ENCODE measurements at places on chromosomes 6 and 20.
A peak's percentile ranks its signal among the peaks of the same experiment; 100 is the strongest.

DNA sequence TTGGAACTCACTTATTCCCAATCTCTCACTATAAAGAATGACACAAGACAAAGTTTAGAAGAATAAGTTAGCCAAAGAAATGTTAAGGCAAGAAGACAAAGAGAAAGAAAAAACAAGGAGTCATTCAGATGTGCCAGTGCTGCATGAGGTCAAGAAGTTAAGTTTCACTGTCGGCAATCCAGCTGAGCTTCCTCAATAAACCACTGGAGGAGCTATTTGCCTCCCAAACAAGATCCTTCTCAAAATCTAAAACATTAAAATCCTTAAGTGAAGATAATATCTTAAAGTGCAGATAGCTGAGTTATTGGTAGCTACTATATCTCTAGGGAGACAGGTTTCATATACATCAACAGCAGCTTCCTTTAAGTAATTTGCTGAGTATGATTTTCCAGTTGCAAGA, 512.3 kb downstream of the HDGFL1 start:
- DNase-seq = no peak

DNA sequence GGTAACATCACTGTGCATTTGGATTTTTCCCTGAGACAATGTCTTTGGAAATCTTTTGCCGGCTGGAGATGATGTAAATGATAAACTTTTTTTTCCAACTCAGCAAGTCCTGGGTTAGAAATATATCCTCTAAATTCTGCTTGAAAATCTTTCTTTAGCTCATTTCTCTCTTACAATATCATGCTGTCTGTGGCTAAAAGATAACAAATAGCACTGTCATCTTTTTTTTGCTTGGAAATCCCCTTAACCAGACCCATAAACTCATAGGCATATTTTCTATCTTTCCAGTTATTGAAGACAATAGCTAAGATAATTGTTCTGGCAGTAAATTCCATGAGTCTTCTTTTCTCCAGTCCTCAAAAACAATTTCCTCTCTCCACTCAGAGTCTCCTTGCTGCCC, 481.5 kb downstream of the NKAIN2 start:
- DNase-seq = no peak

- no peak for DNase-seq
Observed at GRCh38 chr20:7693761-7694160, 246.5 kb downstream of the HAO1 start.

DNA sequence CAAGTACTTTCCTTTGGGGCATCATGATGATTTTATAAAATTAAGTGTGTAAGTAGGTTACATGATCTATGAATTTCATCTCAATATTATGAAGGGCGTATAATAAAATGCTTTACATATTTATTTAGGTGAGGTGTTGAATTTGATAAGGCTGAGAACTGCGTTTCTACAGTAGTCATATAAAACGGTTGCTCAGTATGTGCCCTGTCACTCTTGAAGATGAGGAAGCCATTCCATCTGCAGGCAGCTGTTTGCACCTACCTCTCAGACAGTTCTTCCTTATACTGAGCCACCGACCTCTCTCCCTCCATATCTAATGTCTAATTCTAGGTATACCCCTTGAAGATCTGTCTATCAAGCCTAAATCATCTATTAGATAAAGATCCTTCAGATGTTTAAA, 16.1 kb downstream of the NCOA7 start:
- DNase-seq = no peak

DNA sequence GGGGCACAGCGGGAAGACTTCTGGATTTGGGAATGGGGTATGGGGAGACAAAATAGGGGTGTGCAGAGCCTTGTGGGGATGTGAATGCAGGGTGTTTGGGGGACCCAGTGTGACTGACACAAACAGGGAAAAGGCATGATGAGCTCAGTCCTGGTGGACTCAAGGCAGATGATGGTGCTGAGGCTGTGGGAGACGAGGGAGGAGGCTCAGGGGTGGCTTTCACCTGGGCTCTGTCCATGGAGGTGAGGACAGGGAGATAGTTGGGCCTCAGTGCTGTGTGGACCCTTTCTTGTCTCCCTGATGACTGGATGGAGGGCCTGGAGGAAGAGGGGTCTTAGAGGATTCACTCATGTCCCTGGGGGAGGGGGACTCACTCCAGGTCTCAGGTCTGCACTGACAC, 26.2 kb upstream of the MICB start:
- no peak for DNase-seq

DNA sequence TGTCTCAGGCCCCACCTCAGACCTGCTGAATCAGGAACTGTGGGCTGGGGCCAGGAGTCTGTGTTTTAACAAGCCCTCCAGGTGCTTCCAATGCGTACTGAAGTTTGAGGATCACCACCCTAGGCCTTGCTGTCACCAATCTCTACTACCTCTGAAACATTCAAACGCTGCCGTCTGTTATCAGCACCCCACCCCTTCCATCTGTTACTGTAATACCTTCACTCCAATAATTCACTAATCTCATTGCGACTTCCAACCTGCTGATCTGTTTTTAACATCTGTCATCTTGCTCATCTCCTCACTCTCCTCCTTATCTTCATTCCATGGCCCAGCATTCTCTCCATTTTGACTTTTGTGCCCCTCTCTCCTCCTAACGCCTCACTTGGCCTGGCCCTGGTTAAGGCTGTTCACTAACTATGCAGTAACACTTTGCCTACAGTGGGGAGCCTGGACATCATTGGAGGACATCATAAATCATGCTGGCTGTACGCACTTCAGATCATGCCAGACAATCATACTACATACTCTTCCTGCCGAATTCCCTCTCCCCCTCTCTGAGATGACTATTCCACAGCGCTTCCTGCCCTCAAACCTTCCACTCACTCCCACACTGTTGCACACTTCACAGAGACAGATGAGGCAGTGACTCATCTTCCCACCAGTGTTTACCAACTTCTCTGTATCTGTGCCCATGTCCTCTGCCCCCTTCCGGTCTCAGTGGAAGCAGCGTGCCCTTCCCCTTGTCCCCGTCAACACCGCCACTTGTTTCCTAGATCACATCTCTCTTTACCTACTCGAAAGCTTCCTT, 3.0 kb upstream of the GUCA1B start:
- no peak for DNase-seq

- DNase-seq = no peak
Observed at GRCh38 chr20:54189630-54190029, 15.8 kb upstream of the CYP24A1 start.

GRCh38 chr6:89763550-89763949, 56.0 kb downstream of the MDN1 start:
- no peak for DNase-seq

GRCh38 chr20:877814-878213, 38.3 kb downstream of the ANGPT4 start:
- DNase-seq = no peak

GRCh38 chr20:51350941-51351631, 191.4 kb downstream of the NFATC2 start:
- no peak for DNase-seq

- no peak for DNase-seq
Observed at GRCh38 chr6:28816909-28817807, 106.6 kb downstream of the TRIM27 start.

DNA sequence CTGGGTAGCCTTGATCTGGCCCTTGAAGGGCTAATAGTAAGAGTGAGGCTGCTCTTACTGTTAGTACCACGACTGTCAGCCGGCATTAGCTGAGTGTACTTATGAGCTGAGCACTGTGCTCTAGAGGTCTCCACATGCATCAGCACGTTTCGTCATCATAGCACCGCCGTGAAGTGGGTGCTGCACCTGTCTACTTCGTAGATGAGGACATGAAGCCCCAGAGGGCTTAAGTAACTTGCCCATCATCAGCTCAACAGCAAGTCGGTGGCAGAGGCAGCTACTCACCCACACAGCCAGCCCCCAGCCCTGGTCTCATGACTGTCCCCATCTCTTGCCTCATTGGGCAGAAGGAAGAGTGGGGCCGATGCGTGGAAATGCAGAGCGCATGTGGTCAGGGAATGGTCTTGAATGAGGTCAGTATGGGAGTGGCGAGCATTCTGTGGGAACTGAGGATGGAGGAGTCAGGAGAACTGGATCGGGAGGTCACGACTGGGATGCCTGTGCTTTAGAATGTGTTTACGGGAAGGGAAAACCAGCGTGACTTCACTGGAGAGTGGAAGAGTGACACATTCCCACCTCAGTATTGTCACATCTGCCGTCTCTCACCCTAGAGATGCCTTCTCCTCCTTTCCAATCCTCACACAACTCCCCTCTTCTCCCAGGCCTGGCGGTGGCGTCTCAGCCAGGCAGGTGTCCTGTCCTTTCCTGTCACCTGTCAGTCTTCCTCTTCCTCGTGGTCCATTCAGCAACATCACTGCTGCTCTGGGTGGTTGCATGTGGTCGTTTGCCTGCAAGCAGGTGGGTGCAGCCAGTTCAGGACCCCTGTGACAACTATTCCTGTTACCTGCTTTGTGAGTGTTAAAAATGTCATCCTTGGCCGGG, 6.0 kb downstream of the SYTL3 start:
- no peak for DNase-seq

GRCh38 chr6:43629505-43630300, 639 bp upstream of the GTPBP2 start:
- no peak for DNase-seq

GRCh38 chr6:139784222-139784769, 409.8 kb upstream of the CITED2 start:
- DNase-seq = no peak

GRCh38 chr6:37731371-37731770, 33.7 kb upstream of the MDGA1 start:
- DNase-seq = no peak

GRCh38 chr6:1538369-1538768, 71.3 kb upstream of the FOXC1 start:
- DNase-seq = no peak

DNA sequence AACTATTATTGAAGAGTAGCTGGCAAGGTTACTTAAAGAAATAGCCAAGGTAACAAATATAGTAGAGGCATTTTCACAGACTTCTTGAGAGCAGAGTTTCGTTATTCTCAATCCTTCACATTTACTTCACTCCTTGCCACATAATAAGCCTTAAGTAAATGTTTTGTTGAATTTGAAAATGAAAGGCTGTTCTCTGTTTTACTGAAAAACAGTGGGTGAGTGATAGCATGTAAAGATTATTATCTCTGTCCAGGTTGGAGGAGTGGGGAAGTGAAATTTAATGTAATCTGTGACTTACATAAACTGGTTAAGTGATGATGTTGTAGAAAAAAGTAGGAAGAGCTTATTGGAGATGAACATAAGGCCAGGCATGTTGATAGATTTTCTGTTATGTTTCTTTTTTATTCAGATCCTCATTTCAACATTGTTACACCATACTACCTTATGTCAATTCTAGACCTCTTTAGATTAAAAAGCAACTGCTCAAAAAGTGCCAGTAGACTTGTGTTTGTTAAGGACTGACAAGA, 55.0 kb downstream of the QKI start:
- no peak for DNase-seq

GRCh38 chr6:82072121-82072521, 175.4 kb downstream of the IBTK start:
- DNase-seq = no peak

- no peak for DNase-seq
Observed at GRCh38 chr6:44148306-44148705, 10.3 kb upstream of the CAPN11 start.

- DNase-seq = no peak
Observed at GRCh38 chr6:110097443-110097842, 82.0 kb downstream of the WASF1 start.

DNA sequence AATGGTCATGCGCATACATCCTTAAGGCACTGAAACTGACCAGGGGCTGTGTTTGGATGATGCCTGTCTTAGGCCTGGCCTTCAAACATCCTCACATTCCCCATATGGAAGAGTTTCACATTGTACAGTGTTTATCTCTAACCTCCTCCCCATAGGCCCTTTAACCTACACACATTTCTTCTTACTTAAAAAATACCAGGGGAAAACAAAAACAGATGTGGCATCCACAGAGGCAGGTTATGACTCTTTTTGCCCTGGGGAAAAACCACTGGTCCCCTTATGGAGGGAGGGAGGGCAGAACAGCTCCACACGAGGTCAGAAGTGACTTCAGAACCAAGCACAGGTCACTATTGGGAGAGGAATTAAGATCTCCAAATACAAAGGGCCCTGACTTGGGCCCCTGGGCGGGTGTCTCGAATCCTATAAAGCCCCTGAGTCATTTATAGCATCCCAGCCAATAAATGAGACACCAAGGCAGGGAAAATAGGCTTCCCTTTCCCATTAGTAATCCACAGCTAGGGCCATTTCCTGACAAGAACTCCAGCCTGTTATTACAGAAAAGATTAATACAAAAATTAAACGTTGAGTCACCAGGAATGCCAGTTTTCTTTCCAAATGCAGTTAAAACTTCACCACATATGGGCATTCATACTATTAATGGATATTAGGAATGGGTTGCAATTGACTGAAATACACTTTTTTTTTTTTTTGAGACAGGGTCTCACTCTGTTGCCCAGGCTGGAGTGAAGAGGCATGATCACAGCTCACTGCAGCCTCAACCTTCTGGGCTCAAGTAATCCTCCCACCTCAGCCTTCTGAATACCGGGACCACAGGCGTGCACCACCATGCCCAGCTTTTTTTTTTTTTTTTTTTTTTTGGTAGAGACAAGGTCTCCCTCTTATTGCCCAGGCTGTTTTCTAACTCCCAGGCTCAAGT, 107.2 kb downstream of the ATP9A start:
- DNase-seq = no peak

- no peak for DNase-seq
Observed at GRCh38 chr6:30778001-30778635, 33.8 kb upstream of the IER3 start.

DNA sequence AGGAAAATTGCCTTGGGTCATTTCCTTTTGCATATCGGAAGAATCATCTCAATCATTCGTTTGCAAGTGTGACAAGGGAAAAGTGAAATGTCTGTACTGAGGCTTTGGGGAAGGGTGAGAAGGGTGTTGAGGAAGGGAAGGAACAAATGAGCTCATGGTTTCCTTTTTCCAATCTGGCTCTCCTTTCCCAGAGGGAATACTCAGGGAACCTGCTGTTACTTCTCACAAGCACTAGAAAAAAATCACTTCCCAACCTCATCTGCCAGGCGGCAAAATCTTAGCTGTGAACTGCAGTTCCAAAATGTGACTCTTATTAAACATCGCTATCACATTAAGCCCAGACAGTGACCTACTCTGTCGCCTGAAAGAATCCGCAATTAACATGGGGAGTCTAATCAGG, 258.1 kb downstream of the ZNF217 start:
- DNase-seq = no peak

GRCh38 chr20:46182276-46183200, 64.4 kb downstream of the CD40 start:
- DNase-seq = no peak

- no peak for DNase-seq
Observed at GRCh38 chr20:6636209-6637159, 131.0 kb upstream of the BMP2 start.

DNA sequence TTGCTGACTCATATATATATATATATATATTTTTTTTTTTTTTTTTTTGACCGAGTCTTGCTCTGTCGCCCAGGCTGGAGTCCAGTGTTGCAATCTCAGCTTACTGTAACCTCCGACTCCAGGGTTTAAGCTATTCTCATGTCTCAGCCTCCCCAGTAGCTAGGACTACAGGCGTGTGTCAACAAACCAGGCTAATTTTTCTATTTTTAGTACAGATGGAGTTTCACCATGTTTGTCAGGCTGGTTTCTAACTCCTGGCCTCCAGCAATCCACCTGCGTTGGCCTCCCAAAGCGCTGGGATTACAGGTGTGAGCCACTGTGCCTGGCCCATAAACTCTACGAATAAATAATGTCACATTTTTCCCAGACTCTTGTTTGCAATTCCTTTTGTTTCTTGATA, 4.8 kb downstream of the LRP11 start:
- DNase-seq = peak; percentile 58

All from vagina (tissue), 2 donors.